Activated CD4-positive, alpha-beta memory T cell treated with anti-CD3 and anti-CD28 coated beads, Interleukin-2, amount 10 ng/mL, durations not matched to agents 7 days and 5 days (primary cell): ENCODE measurements at places on chromosomes 12 and 14. TPM values are rescaled to one million over a fixed set of nuclear protein-coding genes. Genes with fewer than 3 reads are reported as not detected.

SIX6 gene
- not detected for total RNA-seq

RASSF8 gene
- total RNA-seq: 1.2 TPM

MFAP5 gene
- total RNA-seq: not detected

NKX2-8 gene
- total RNA-seq: not detected

GLS2 gene
- 1.3 TPM for total RNA-seq

SLC8B1 gene
- 20.8 TPM for total RNA-seq

DNM1L gene
- 53.5 TPM for total RNA-seq

SLC39A5 gene
- 1.2 TPM for total RNA-seq

IFI27L1 gene
- total RNA-seq: 49.5 TPM

SLC6A13 gene
- total RNA-seq: not detected

ISM2 gene
- total RNA-seq: not detected

CNOT2 gene
- total RNA-seq: 63.9 TPM

OR10A7 gene
- not detected for total RNA-seq

SLC16A7 gene
- total RNA-seq: 22.0 TPM

KLRD1 gene
- 0.65 TPM for total RNA-seq

HOXC12 gene
- not detected for total RNA-seq

KRT78 gene
- total RNA-seq: not detected

PCBP2 gene
- 738 TPM for total RNA-seq

IL26 gene
- 3.3 TPM for total RNA-seq

FOXN4 gene
- not detected for total RNA-seq

C14orf132 gene
- 1.2 TPM for total RNA-seq

OVCH1 gene
- total RNA-seq: not detected

ENDOU gene
- total RNA-seq: not detected

ST8SIA1 gene
- 2.6 TPM for total RNA-seq

SLC4A8 gene
- total RNA-seq: 5.2 TPM

NINJ2 gene
- total RNA-seq: 13.5 TPM

GXYLT1 gene
- total RNA-seq: 7.8 TPM

LACRT gene
- not detected for total RNA-seq

SYT1 gene
- not detected for total RNA-seq

KRT6A gene
- not detected for total RNA-seq
